ENCODE measurements at places on chromosomes 5 and 9. TPM values are rescaled to one million over a fixed set of nuclear protein-coding genes. Genes with fewer than 3 reads are reported as not detected.

DNA sequence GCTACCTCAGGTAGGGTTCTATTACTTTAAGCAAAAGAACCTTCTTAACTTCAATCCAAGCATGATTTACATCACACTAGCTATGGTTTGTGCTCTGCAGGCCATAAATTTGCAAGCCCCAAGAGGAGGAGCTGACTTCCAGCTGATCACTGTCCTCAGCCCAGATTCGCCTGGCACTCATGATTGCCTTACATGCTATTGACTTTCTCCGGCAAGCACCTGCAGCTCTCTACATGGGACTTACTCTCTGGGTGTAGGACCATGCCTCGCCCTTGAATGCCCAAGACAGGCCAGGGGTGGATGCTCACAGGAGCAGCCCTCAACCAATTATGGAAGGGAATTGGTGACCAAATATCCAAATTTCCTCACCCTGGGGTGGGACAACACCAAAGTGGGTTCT lies 99.8 kb downstream of the ESM1 start:
- no peaks in the 10 kb centered on the region for H3K36me3 ChIP-seq
- H3K27ac ChIP-seq = no peak overlapping the region
- H3K4me1 ChIP-seq = no peaks in the 10 kb centered on the region
- no peak overlapping the region for H3K4me3 ChIP-seq
- H3K27me3 ChIP-seq = peaks cover 13% of the 10 kb centered on the region

SLC25A2 gene
- total RNA-seq = not detected

DNA sequence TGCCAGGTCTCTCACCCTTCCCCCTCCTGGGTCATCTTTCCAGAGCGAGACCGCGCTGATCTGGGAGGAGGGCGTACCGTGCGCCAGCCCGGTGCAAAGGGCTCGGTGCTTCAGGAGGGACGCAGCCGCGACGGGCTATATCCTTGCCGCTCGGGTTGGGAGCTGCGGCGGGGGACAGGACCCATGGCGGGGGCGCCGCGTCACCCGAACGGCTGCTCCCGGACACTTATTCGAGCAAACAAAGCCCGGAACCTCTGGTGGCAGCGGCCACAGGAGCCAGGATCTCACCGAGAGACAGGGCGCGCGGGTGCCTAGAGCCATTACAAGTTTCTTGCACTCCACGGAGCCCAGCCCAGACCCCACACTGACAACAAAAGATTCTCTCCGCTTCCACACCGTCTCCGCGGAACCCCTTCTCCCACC lies 1.3 kb downstream of the SEMA6A start:
- H3K4me3 ChIP-seq = peak overlapping the region; percentile 64
- no peaks in the 10 kb centered on the region for H3K27me3 ChIP-seq
- H3K27ac ChIP-seq = peak overlapping the region; percentile 53
- DNase-seq = peak; percentile 35
- no peaks in the 10 kb centered on the region for H3K36me3 ChIP-seq

DNA sequence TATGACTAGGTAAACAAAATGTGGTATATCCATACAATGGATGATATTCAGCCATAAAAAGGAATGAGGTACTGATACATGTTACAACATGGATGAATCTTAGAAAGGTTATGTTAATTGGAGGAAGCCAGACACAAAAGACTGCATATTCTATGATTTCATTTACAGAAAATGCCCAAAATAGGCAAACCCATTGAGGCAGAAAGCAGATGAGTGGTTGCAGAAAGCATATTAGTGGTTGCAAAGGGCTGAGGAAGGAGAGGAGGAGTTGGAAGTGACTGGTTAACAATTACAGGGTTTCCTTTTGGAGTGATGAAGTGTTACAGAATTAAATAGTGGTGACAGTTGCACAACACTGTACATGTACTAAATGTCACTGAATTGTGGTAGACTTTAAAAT lies 17.7 kb downstream of the PLGRKT start:
- H3K27ac ChIP-seq = no peak overlapping the region
- no peaks in the 10 kb centered on the region for H3K36me3 ChIP-seq
- H3K4me1 ChIP-seq = no peaks in the 10 kb centered on the region
- no peaks in the 10 kb centered on the region for H3K27me3 ChIP-seq
- DNase-seq = no peak

DNA sequence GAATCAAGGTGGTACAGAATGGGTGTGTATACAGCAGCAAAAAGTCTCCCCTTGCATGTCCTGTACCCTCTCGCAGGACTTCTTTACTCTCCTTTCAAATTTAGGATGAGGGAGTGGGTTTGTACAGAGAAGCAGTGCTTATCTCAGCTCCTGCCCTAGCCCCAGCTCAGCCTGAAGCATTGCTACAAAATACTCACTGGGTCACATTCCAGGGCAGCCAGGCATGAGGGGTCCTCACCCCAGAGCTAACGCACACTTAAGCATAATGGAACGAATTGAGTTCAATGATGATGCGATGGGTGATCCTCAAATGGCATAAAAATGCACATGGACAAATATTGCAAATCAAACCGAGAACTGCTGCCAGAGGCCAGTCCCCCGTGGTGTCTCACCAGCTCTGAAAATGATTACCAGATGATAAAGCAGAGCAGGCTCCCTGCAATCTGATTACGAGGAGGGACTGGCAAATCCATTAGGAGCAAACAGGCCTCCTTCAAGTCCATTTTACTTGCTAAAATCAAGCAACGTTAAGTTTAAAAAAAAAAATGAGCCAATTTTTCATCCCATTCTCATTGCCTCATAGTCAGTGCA lies 231.6 kb upstream of the TAS2R1 start:
- no peaks in the 10 kb centered on the region for H3K4me1 ChIP-seq
- H3K4me3 ChIP-seq = no peak overlapping the region
- no peaks in the 10 kb centered on the region for H3K36me3 ChIP-seq
- H3K27ac ChIP-seq = no peak overlapping the region
- H3K27me3 ChIP-seq = no peaks in the 10 kb centered on the region

- DNase-seq = no peak
- no peak overlapping the region for H3K4me3 ChIP-seq
- peaks cover 68% of the 10 kb centered on the region for H3K4me1 ChIP-seq
- no peaks in the 10 kb centered on the region for H3K36me3 ChIP-seq
Measured at GRCh38 chr9:72930828-72931227, 22.0 kb downstream of the ALDH1A1 start.

GRCh38 chr5:138661991-138662434 lies 86.8 kb upstream of the HSPA9 start:
- H3K4me1 ChIP-seq = no peaks in the 10 kb centered on the region
- H3K27me3 ChIP-seq = no peaks in the 10 kb centered on the region
- H3K36me3 ChIP-seq = no peaks in the 10 kb centered on the region

GRCh38 chr9:127968700-127969383 lies 11.9 kb downstream of the EEIG1 start:
- H3K27ac ChIP-seq = no peak overlapping the region
- no peak overlapping the region for H3K4me3 ChIP-seq
- H3K36me3 ChIP-seq = no peaks in the 10 kb centered on the region
- peaks cover 96% of the 10 kb centered on the region for H3K4me1 ChIP-seq
- peak; percentile 77 for DNase-seq
- no peaks in the 10 kb centered on the region for H3K27me3 ChIP-seq

GRCh38 chr5:122142480-122143164 lies 13.3 kb downstream of the ZNF474 start:
- no peaks in the 10 kb centered on the region for H3K4me1 ChIP-seq
- H3K27me3 ChIP-seq = no peaks in the 10 kb centered on the region
- H3K27ac ChIP-seq = no peak overlapping the region
- no peak for DNase-seq
- H3K36me3 ChIP-seq = no peaks in the 10 kb centered on the region
- no peak overlapping the region for H3K4me3 ChIP-seq

MYO10 gene
- total RNA-seq = 6.7 TPM
